ENCODE measurements at places on chromosomes 5 and 9.

- no peak for DNase-seq
These were observed 21.3 kb upstream of the SLC12A2 start for GRCh38 chr5:128062172-128062746.

GRCh38 chr5:34038390-34038789 is 4.6 kb downstream of the C1QTNF3 start:
- no peak for DNase-seq

DNA sequence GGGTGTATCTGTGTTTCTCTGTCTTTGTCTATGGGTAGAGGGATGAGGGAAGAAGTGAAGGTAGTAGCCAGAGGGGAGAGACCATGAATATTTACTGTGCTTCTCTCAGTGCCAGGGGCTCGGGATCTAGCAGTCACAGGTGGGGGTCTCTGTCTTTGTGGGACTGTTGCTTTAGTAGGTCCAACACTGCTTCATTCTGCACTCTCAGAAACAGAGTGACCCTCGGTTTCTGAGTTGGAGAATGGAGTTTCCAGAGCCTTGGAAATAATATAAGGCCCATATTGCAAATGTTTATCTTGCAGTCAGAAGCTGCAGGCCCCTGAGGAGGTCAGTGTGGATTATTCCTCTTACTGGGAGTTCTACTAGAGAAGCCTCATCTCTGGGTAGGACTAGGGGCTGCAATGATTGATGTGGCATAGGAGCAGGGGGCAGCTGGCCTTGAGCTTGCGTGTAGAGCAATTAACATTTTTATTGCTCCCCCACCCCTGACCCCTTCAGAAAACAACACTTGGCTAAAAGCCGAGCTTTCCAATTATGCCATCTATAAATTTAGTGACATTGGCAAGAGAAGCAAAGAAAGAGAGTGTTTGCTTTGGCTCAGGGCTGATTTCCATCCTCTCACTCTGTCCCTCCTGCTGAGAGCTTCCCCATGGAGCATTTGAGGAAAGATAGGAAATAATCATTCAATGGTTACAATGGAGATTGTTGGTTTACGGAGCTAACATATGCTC is 55.0 kb upstream of the TRPC7 start:
- no peak for DNase-seq

DNA sequence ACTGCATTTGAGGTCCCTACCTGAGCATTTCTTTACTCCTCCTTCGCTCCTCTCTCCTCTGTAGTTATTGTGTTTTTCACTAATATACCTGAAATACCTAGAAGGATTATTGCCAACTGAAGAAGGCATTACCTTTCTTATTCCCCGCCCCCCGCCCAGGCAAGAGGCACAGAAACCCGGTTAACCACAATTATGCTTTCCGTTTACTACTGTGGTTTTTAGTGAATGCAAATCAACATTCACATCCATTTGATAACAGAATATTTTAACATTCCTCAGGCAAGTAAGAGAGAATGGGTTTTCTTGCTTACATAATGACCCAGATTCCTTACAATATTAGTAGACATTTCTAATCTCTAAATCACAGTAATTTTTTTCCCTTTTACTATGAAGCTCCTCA is 136.9 kb downstream of the PCSK5 start:
- DNase-seq = peak; percentile 1

- DNase-seq = peak; percentile 58
These were observed 36.4 kb downstream of the GLT6D1 start for GRCh38 chr9:135602789-135603481.

DNA sequence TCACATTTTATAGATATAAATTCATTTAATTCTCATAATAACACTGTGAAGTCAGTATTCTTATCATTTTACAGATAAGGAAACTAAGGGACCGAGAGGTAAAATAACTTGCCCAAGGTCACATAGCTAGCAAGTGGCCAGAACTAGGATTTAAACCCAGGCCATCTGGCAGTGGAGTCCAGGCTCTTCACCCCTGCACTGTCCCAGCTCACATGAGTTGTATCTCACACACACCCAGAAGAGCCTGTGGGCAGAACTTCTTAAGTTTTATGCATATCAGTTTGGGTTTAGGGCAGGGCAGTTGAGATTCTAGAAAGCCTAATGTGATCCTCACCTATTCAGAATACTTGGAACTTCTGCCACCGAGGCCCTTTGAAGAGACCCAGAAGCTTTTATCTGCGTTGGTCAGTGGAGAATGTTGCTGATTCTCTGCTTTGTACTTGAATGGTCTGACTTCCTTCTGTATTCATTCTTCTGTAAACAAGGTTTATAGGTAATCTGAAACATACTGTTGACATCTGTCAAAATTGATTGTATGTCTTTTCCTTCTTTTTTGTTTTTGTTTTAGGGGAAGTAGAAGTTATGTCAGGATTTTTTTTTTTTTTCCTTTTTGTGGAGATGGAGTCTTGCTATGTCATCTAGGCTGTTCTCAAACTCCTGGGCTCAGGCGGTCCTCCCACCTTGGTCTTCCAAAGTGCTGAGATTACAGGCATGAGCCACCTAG is 75.8 kb downstream of the KIAA1958 start:
- no peak for DNase-seq

- no peak for DNase-seq
These were observed 72.6 kb upstream of the EQTN start for GRCh38 chr9:27369591-27369990.

Measured in activated CD4-positive, alpha-beta T cell treated with anti-CD3 and anti-CD28 coated beads, Interleukin-10, Interleukin-2, amounts not matched to agents 100 ng/mL and 50 ng/mL, durations not matched to agents 16 hours and 8 hours (primary cell).